ENCODE measurements at places on chromosomes 6 and 20. TPM values are rescaled to one million over a fixed set of nuclear protein-coding genes. Genes with fewer than 3 reads are reported as not detected.
A peak's percentile ranks its signal among the peaks of the same experiment; 100 is the strongest.

Gene CCN6
- not detected for total RNA-seq

Gene MICB
- 49.0 TPM for total RNA-seq

DNA sequence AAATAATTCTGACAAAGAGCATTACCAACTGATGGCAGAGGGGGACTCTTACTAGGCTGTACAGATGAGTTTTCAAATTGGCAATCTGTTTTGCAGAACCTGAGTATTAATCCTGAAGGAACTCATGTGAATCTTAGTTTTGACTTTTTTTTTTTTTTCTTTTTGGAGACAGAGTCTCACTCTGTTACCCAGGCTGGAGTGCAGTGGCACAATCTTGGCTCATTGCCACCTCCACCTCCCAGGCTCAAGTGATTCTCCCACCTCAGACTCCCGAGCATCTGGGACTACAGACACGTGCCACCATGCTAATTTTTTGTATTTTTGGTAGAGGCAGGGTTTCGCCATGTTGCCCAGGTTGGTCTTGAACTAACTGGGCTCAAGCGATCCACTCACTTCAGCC is 49.3 kb downstream of the KCTD20 start:
- peaks cover 80% of the 10 kb centered on the region for H3K36me3 ChIP-seq
- H3K4me3 ChIP-seq: no peak overlapping the region
- H3K27me3 ChIP-seq: no peaks in the 10 kb centered on the region

DNA sequence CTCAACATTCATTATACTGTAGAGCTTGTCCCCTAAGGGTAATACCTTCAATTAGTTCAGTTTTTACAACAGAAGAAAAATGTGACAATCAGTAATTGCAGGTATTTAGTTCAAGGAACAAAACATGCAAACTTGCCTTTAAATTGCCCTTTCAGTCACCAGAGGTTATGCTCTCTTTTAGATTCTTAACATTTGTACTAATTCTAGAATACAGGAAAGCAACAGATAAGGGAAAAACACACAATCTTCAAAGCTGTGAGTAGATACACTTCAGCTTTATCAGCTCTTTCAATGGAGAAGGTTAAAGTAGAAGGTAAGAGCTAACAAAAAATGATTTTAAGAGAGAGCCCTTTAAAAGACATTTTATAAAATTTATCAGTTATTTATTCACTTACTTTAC is 173.1 kb downstream of the HS3ST5 start:
- no peak for DNase-seq
- H3K36me3 ChIP-seq: no peaks in the 10 kb centered on the region
- no peak overlapping the region for H3K4me3 ChIP-seq
- H3K4me1 ChIP-seq: no peaks in the 10 kb centered on the region
- H3K27me3 ChIP-seq: peaks cover 6% of the 10 kb centered on the region

Gene PRKN
- total RNA-seq: 0.63 TPM

GRCh38 chr6:7196019-7196402 is 88.2 kb downstream of the RREB1 start:
- H3K27ac ChIP-seq: peak overlapping the region; percentile 73
- peaks cover 47% of the 10 kb centered on the region for H3K36me3 ChIP-seq
- H3K27me3 ChIP-seq: no peaks in the 10 kb centered on the region
- peak; percentile 28 for DNase-seq
- H3K4me3 ChIP-seq: peak overlapping the region; percentile 45
- H3K4me1 ChIP-seq: peaks cover 27% of the 10 kb centered on the region

DNA sequence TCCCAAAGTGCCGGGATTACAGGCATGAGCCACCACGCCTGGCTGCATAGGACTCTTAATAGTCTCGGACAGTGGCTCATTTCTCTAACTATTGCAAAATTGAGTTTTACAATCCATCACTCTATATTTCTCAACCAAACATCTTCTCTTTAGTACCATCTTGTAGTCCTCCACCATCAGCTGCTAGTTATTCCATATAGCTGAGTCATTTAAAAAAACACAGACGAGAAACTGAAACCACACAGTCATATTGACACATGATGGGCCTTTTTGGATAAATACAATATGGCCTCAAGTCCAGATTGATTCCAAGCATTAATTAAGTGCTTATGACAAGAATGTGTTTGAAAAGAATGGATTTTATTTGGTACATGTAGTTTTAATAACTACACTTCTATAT is 599.1 kb downstream of the MEI4 start:
- no peak overlapping the region for H3K4me3 ChIP-seq
- H3K4me1 ChIP-seq: no peaks in the 10 kb centered on the region
- DNase-seq: no peak
- H3K27ac ChIP-seq: no peak overlapping the region
- H3K27me3 ChIP-seq: no peaks in the 10 kb centered on the region

DNA sequence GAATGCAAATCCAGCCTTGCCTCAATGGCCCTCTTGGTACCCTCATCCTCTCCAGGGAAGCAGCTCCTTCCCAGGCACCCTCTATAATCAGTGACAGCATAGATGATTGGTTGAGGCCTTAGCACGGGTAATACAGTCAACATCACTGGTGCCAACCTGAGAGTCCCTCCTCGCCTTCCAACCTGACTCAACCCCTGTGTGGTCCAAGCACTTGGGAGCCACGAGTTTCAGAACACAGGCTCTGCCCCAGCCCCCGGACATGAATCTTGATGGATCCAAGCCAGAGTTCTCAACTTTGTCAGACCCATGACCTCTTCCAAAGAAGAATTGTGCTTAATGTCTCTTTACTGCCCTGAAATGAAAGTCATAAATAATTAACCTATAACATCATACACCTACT is 213.9 kb downstream of the PREX1 start:
- DNase-seq: no peak
- H3K27ac ChIP-seq: no peak overlapping the region
- H3K4me3 ChIP-seq: no peak overlapping the region

Gene CUL7
- total RNA-seq: 8.9 TPM

Gene RAB32
- total RNA-seq: not detected

GRCh38 chr6:155916846-155917624 is 461.4 kb upstream of the NOX3 start:
- H3K36me3 ChIP-seq: no peaks in the 10 kb centered on the region
- H3K4me1 ChIP-seq: no peaks in the 10 kb centered on the region
- H3K27me3 ChIP-seq: no peaks in the 10 kb centered on the region

Gene FAM209B
- 0.45 TPM for total RNA-seq

DNA sequence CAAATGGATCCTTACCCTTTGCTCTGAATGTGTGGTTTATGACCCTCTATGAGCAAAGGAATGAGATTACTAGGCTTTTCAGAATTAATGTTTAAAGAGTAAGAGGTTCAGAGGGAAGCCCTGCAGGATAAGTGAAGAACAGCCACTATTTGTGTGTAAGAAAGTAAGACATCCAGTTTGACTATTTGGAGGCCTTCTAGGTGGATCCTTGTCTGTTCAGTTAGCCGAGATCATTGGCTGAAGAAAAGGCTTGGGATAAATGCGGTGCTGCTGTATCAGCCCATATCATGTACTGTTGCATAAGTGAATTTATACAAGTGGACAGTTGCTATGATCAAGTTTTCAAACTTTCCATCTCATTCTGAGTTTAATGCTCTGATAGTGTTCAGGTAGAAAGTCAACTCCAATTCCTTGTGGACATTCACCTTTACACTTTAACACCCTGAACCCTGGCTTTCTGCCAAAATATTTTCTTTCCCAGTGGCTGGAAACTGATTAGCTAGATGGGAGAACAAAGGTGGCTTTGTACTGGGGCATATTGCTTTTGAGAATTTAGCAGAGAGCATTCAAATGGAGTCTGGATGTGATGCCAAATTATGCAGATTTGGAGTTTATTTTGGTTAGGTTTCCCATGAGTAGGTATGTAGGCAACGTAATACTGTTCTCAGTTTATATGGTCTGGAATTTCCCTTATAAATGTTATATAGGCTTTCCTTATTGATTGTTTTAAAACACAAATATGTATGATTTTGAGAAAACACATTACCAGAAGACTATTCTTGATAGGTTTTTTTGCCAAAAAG is 15.0 kb downstream of the PARD6B start:
- peaks cover 8% of the 10 kb centered on the region for H3K36me3 ChIP-seq
- H3K4me3 ChIP-seq: no peak overlapping the region
- no peak for DNase-seq
- peaks cover 18% of the 10 kb centered on the region for H3K4me1 ChIP-seq

Gene SNAP91
- total RNA-seq: not detected

GRCh38 chr6:73790574-73790973 is 94.6 kb downstream of the CD109 start:
- H3K27ac ChIP-seq: no peak overlapping the region
- H3K4me1 ChIP-seq: no peaks in the 10 kb centered on the region
- no peaks in the 10 kb centered on the region for H3K27me3 ChIP-seq
- no peak overlapping the region for H3K4me3 ChIP-seq

- no peak overlapping the region for H3K4me3 ChIP-seq
- no peak for DNase-seq
- no peaks in the 10 kb centered on the region for H3K4me1 ChIP-seq
- H3K36me3 ChIP-seq: no peaks in the 10 kb centered on the region
Observed at GRCh38 chr6:33847867-33848266, 44.1 kb upstream of the MLN start.

- H3K27ac ChIP-seq: no peak overlapping the region
- no peak for DNase-seq
Observed at GRCh38 chr20:30286157-30286556, 971.3 kb upstream of the DEFB115 start.

Gene USP49
- total RNA-seq: 7.8 TPM

DNA sequence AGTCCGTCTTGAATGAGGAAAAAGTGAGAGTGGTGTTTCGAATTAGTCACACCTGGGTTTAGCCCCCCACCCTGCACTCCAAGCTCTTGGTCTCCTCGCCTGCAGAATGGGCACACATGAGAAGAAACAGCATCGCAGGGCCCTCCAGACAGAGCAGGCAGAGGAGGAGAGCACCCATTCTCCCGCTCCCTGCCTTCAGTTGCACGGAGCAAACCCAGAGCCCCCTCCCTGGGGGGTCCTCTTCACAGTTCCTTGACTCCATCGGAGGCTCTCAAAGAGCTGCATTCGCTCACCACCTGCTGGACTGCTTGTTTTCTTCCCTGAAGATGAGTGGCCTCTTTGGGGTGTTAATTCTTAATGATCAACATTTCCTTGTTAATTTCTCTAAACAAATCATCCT is 5.1 kb downstream of the CST7 start:
- H3K27me3 ChIP-seq: no peaks in the 10 kb centered on the region
- peaks cover 43% of the 10 kb centered on the region for H3K36me3 ChIP-seq
- H3K4me3 ChIP-seq: no peak overlapping the region
- H3K27ac ChIP-seq: peak overlapping the region; percentile 61
- no peak for DNase-seq

Gene KIF25
- not detected for total RNA-seq

Gene TGM2
- total RNA-seq: 0.31 TPM

GRCh38 chr6:22732176-22732970 is 163.0 kb downstream of the HDGFL1 start:
- no peak for DNase-seq
- H3K4me1 ChIP-seq: no peaks in the 10 kb centered on the region
- no peak overlapping the region for H3K4me3 ChIP-seq
- H3K36me3 ChIP-seq: no peaks in the 10 kb centered on the region

DNA sequence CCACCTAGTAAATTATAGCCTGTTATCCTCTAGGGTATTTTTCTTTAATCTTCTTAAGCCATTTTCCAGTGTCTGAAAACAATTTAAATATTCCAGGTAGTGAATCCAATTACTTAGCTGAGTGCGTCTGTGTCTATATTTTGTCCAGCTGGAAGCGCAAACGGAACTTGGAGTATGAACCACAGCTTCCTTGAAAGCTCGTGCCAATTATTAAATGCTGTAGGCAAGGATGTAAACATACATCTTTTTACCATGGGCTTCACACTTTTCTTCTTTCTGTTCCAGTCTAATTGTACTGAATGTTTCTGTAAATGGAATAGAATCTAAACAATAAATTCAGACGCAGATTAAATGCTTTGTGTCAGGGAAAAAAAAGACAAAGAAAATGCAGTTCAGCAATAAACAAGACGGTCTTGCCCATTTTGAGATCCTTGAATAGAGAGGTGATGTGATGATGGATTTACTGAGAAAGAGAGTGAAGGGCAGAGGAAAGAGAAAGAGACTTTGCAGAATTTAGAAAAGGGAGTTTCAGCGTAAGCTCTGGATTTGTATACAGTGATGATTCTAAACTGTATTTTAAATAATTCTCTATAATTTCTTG is 1.9 kb downstream of the PLCB1 start:
- no peak overlapping the region for H3K4me3 ChIP-seq
- H3K36me3 ChIP-seq: no peaks in the 10 kb centered on the region
- H3K4me1 ChIP-seq: peaks cover 12% of the 10 kb centered on the region
- DNase-seq: no peak

Gene NRSN1
- not detected for total RNA-seq

GRCh38 chr6:137039010-137039409 is 5.8 kb downstream of the IL20RA start:
- peaks cover 5% of the 10 kb centered on the region for H3K4me1 ChIP-seq
- no peak overlapping the region for H3K27ac ChIP-seq
- no peak overlapping the region for H3K4me3 ChIP-seq
- H3K36me3 ChIP-seq: no peaks in the 10 kb centered on the region
- no peak for DNase-seq

GRCh38 chr6:47759364-47759763 is 22.5 kb upstream of the OPN5 start:
- H3K4me1 ChIP-seq: no peaks in the 10 kb centered on the region
- peaks cover 10% of the 10 kb centered on the region for H3K27me3 ChIP-seq
- H3K36me3 ChIP-seq: no peaks in the 10 kb centered on the region
- DNase-seq: no peak
- no peak overlapping the region for H3K27ac ChIP-seq

Gene ARID1B
- total RNA-seq: 60.9 TPM

Gene PSORS1C2
- not detected for total RNA-seq

DNA sequence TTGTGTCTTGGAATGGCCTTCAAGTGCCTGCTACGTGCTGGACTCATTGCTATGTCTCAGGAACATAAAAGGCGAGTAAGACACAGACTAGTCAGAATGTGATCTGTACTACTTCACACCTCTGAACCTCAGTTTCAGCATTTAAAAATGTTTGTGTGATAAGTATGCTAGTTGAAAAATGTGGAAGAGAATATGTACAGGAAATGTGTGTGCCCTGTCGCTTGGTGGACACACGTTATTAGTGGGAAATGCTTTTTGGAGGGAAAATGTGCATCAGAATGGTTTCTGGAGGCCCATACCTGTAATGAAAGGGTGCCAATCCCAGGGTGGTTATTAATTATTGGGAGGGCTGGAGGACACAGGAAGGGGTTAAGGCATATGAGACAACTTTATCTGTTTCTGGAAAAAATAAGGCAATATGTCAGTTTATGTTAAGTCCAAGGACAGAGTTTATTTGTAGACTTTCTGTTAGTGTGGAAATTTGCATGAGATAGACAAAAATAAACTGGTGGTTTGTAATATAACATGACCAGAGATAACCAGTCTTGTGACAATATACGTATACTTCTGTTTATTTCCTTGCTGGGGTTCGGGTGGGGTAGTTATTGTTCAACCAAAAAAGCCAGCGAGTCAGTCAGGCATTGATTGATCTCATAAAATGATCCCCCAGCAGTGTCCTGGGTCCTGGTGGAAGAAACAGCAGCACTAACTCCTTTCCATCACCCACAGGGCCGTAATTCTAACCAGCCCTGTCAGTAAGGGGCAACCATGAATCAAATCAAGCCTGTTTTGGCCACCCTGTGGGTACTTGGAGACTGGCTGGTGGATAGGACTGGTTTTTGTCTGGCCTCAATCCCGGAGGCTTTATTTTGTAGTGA is 117.9 kb downstream of the JARID2 start:
- no peak for DNase-seq
- H3K27me3 ChIP-seq: no peaks in the 10 kb centered on the region
- H3K4me3 ChIP-seq: no peak overlapping the region
